HT-29 (cell line): ENCODE measurements at places on chromosomes 5 and 9. TPM values are rescaled to one million over a fixed set of nuclear protein-coding genes. Genes with fewer than 3 reads are reported as not detected.

Gene SPATA6L
- 6.3 and 9.3 TPM in 2 replicates for total RNA-seq

Gene HK3
- not detected in 2 replicates for total RNA-seq

Gene TMEFF1
- not detected in 2 replicates for total RNA-seq

Gene IFNA17
- not detected in 2 replicates for total RNA-seq

Gene IL9
- not detected in 2 replicates for total RNA-seq

Gene ZNF608
- 3.7 and 4.9 TPM in 2 replicates for total RNA-seq

Gene HTR4
- 0.15 TPM in 1 of 2 replicates, not detected in the other for total RNA-seq

Gene CDH9
- not detected in 2 replicates for total RNA-seq

Gene ZBTB5
- total RNA-seq, result 9.0 and 9.3 TPM in 2 replicates

Gene GZMA
- total RNA-seq, result not detected in 2 replicates

Gene PFDN1
- total RNA-seq, result 60.7 and 61.2 TPM in 2 replicates

- no peak for DNase-seq
Measured at GRCh38 chr5:1791176-1791575, 8.5 kb downstream of the MRPL36 start.

DNA sequence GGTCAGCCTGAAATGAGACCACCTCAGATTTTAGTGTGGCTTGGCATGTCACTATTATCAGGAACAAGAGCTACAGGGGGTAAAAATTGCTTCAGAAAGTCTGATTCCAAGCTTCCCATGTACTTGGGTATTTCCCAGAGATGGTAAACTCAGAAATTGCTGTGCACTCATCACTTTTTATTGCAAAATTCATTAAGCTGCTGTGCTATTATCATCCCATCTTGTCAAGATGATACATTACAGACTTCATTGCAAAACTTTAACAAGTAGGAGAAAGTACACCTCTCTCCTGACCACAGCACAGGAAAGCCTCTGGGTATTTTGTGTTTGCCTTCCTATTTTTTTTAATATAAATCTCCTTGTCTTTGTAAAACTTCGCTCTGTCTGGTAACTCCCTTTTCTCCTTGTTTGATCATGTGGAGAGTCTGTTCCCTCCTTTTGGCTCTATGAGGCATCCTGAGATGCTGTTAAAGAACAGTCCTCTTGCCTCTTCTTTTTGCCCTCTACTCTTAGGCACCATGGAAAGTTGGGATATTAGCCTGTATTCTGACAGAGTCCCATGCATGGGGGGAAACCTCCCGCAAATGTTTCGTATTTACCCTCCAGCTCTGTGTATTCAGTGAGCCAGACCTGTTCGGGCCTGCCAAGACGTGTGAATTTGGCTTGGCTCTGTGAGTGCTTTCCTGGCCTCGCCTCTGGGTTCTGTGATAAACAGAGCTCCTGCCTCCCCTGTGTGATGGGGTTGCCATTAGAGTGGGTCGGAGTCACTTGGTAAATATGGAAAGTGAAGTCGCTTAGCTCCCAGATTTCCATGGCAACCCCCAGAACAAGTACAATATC is 260.7 kb downstream of the NR3C1 start:
- no peak for DNase-seq

DNA sequence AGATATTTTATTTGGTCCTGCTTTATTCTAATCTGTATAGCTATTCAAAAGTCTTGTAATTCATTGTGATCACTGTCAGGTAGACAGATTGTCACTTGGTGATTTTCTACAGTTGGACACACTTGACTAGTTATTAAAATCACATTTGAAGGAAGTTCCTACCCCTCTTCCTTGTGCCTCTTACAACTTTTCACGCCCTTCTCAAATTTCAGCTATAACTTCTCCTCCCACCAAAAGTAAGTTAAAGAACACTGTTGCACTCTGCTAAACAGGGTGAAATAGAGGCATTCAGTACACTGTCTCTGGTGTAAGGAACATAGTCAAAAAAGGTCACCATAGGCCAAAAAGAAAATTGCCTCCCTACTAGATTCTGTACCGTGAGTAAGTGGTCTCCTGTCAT is 142.1 kb upstream of the POU5F2 start:
- no peak for DNase-seq

GRCh38 chr5:80159133-80159815 is 96.6 kb downstream of the SERINC5 start:
- no peak for DNase-seq

- no peak for DNase-seq
Measured at GRCh38 chr9:134028575-134029247, 3.4 kb downstream of the BRD3OS start.

GRCh38 chr5:4204276-4205141 is 608.9 kb downstream of the IRX1 start:
- DNase-seq, result no peak

- DNase-seq, result no peak
Measured at GRCh38 chr5:137616046-137616445, 116.9 kb upstream of the SPOCK1 start.

DNA sequence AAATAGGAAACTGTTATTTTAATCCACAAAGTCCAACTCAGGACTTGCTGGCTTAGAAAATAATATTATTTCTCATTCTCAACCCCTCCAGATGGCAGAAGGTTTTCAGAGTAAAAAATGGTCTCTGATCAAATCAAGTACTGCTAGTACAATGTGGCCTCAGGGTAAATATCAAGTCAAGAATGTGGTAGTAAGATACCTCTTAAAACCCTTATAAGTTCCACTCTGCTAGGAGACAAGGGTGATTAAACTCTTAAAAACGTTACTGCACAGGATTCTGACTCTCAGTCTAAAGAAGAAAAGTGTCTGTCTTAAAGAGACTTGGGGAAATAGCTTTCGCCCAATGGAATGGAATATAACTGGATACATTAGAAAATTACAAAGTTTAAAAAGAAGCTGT is 120.8 kb upstream of the PDE4D start:
- DNase-seq, result no peak

GRCh38 chr9:75593920-75594319 is 296.6 kb upstream of the PCSK5 start:
- peak; percentile 5 for DNase-seq

DNA sequence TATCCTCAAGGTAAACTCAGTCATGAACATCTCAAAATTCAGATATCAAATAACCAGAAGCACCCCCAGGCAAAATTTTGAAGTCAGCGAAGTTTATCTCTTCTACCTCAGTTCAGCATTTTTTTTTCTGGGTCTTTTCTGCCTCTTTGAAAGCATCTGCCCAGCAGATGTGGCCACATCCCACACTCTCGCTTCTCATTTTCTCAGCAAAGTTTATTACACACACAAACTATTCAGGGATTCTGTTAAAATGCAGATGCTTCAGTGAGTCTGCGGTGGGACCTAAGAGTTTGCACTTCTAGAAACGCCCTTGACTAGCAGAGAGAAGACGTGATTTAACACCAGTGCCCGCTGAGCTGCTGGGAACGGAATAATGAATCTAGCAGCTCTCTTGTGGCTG is 19.3 kb downstream of the RASEF start:
- DNase-seq, result no peak

- DNase-seq, result peak; percentile 89
Measured at GRCh38 chr5:90932052-90932699, 373.6 kb downstream of the ADGRV1 start.

DNA sequence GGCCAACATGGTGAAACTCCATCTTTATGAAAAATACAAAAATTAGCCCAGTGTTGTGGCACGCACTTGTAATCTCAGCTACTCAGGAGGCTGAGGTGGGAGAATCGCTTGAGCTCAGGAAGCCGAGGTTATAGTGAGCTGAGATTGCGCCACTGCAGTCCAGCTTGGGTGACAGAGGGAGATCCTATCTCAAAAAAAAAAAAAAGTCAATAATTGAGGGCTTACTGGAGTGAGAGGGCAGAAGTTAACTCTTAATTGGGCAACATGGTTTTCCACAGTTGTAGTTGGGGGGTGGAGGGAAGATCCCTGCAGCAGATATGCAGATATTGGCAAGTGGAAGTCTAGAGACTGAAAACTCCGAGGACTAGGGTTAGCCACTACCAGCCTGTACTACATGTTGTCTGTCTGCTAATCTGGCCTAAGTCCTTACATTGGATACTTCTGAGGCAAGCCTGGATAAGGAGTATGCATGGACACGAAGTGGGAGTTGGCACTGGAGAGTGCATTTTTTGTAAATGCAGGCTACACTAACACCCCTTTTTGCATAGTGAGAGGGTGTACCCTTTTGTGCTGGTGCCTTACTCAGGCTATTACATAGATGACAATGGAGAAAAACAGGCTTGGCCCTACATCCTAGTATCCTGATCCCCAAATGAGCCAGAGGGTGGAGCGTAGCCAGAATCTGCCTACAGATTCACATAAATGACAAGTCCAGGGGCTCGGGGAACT is 89.0 kb upstream of the NIPBL start:
- no peak for DNase-seq

DNA sequence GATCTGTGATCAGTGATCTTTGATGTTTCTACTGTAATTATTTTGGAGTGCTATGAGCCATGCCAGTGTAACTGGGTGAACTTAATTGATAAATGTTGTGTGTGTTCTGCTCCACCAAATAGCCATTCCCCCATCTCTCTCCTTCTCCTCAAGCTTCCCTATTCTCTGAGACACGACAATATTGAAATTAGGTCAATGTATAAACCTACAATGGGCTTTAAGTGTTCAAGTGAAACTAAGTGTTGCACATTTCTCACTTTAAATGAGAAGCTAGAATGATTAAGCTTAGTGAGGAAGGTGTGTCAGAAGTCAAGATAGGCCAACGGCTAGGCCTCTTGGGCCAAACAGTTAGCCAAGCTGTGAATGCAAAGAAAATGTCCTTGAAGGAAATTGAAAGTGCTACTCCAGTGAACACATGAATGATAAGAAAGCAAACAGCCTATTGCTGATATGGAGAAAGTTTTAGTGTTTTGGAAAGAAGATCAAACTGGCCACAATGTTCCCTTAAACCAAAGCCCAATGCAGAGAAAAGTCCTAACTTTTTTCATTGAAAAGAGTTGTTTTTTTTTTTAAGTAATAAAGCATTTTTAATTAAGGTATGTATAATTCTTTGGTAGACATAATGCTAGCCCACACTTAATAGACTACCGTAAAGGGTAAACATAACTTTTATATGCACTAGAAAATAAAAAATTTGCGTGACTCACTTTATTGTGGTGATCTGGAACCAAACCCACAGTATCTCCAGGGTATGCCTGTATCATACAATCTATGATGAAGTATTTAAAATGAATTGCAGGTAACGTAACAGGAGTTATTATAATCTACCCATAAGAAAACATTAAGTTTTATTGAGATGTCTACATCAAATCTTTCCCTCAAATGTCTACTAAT is 42.5 kb upstream of the ALDH1A1 start:
- no peak for DNase-seq

DNA sequence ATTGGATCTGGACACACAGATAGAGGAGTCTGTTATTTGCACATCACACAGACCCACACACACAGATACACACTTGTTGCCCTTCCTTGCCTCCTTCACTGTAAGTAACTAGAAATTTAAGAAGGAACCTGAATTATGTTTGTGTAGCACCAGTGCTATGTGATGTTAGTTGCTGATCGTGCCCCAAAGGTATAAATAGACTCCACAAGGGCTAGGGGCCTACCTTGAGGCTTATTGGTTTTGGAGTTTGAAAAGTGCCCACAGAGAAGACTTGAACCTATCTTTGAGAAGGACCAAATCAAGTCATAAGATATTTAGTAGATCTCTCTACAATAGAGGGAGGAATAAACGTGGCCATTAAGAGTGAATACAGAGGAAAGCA is 8.8 kb upstream of the TGFBI start:
- no peak for DNase-seq

- no peak for DNase-seq
Measured at GRCh38 chr5:119031011-119031886, 39.6 kb upstream of the DMXL1 start.

DNA sequence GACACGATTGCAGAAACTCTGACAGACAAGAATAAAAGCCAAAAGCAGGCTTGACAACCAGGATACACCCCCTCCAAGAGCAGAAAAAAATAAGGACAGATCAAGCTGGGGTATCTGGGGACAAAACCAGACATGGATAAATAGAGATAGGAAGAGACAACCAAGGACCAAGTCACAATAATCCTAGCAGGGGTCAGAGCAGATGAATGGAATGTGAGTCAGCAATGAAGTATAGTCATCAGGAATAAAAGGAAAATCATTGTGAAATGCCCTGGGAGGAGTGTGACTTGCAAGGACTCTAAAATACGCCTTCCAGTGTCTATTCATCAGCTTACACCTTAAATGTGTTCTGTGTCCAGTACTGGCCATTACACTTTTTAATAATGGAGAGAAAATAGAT is 206.8 kb downstream of the CAAP1 start:
- no peak for DNase-seq

DNA sequence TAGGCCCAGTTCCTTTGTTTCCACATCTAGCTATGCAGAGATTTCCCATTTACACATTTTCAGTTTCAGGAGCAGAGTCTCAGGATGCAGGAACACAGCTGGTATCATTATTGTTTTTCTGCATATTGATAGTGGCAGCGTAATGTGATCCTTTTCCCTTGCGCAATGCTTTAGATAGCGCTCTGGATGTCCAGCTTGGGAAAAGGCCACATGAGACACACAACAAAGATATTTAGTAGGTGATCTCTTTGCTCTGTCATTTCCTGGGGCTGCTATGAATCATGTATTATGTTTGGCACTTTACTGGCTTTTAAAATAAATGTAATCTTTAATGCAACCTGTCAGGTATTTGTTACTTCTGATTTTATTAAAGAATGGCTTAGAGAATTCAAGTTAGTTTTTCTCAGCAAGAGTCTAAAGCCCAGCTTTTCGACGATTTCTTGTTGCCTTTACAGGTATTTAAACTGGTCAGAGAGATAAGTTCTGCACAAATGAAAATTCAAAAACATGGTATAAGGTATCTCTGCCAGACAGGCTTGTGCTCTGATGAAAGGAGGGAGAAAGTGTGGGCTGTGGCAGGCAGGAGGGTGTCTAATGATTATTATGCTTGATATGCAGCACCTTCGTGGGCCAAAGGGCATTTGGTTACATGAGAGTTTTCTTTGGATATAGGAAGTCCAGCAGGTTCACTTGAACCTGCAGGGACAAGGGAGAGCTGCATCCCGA is 42.2 kb downstream of the PTTG1 start:
- no peak for DNase-seq

GRCh38 chr5:150734579-150735384 is 24.0 kb downstream of the DCTN4 start:
- DNase-seq, result peak; percentile 30

DNA sequence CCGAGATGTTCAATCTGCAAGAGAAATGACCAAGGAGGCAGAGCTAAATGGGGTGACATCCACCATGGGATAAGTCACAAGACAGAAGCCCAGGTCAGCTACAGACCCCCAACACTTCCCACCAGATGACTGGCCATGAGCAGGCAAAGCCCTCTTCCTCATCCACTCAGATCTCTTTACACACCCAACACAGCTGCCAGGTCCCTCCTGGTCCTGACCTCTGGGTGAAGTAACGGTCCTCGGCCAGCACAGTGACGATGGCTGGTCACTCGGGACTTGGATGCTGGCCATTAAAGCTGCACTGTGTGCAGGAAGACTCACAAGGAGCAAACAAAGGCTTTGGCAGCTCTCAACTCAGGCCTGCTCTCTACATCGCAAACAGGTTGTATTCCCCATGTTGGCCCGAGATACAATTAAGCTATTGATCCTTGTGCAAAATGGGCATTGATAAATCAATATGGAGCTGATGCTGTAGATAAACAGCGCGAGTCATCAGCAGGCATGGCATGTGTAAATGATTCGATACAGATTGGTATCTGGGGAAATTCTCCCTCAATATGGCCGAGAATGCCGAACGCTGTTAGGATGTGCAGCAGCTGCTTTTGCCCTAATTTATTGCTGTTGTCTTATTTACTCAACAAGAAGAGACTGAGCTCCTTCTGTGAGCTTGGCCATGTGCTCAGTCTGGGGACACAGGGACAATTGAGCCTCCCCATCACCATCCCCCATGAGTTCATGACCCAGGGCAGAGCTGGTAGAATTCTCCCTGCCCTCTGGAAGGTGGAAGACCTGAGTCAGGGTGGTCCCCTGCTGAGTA is 98.7 kb downstream of the C5orf15 start:
- no peak for DNase-seq

- no peak for DNase-seq
Measured at GRCh38 chr9:91660521-91660920, 236.9 kb upstream of the NFIL3 start.
